Stimulated activated effector memory CD8-positive, alpha-beta T cell treated with anti-CD3 and anti-CD28 coated beads, Interleukin-12 subunit alpha, Interleukin-12 subunit beta, amount 100 ng/mL, for 72 hours (primary cell): ENCODE measurements at places on chromosomes 2 and 18.

DNA sequence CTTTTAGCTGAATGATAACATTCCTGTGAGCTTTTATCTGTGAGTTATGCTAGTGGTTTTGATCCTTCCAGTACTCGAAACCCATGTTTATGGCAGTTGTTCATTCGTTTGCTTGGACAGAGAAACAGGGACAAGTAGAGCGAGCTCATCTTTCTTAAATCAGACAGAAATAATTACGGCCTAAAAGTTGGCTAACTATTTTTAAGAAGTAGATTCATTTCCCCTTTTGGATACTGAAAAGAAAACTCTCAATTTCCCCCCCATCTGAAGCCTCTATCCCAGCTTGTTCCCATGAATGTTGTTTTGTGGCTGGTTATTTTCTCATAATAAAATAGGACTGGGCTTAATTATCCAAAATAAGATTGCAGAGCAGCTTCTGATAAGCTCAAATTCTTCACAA is 67.1 kb downstream of the ANTXR1 start:
- no peak for DNase-seq

GRCh38 chr2:193776988-193777387 is 1582.3 kb upstream of the TMEFF2 start:
- no peak for DNase-seq

DNA sequence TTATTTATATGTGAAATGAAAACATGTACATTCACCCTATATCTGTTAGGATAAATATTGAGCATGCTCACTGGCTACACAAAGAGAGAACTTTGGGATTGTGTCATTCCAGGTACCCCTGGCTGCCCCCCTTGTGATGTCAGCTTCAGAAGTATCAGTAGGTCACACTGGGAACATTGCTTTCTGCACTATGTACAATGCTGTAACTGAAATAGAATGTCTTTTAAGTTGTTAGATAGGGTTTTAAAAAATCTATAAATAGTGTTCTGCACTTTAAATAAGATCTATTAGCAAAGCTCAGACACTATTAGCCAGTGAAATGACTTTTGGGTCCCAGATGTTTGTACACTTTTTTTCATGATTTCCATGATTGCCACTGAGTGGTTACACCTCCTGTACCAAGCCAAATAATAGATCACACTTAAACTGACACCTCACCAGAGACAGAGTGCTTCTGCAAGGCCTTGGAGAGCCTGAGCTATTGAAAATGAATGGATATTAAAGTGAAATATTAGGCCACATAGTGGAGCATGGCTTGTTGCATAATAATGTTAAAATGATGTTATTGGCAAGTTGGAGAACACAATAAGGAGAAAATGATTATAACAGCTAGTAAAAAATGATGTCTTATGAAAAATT is 297.0 kb upstream of the NXPH2 start:
- DNase-seq = no peak

GRCh38 chr2:178392215-178392614 is 58.8 kb downstream of the PRKRA start:
- no peak for DNase-seq

GRCh38 chr2:102418421-102418961 is 4.5 kb upstream of the IL18RAP start:
- no peak for DNase-seq

DNA sequence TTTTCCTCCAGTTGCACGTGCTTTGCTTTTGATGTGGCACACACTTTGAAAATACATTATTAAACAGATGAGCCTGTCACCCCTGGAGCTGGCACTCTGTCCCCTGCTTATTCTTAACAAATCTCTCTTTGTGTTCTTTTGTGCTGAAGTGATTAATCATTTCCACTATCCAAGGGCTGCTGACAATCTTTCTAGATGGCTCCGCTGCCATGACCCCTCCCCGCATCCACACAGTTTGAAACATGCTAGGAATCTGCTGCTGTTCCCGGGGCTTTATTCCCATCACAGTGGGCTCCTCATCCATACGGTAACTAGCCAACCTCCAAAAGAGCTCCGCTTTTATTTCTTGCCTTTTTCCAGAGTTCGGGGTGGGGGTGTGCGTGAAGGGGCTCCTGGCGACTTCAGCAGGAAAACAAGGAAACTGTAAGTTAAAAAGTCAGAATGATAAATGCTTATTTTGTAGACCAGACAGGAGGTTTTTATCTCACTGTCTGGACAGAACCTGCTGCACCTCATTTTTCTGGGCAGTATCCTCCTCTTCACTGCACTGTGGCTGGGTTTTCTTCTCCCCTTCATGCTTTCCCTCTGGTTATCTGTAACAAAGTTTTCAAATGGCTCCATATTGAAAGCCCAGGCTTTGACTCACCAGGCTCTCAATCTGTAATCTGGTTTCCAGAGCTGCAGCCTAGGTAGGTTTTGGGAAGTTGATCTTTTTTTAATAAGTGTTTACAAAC is 319.7 kb downstream of the AFF3 start:
- DNase-seq = no peak

DNA sequence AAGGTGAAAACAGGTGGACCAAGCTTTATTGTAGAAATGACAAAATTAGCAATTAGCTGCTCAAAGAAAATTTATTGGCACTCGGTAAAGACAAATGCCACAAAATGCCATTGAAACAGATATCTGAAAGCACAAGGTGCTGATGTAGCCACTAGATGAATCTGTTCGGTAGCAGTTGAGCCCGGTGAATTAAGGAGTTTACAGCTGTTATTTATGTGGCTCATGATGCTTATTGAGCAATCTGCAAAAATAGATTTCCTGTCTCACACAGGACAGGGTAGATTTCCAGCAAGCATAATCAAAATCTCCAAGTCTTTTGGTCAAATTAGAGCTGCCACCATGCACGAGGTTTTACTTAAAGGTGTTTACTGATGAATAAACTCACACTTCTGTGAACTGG is 182.2 kb downstream of the PPP1R1C start:
- DNase-seq = no peak

DNA sequence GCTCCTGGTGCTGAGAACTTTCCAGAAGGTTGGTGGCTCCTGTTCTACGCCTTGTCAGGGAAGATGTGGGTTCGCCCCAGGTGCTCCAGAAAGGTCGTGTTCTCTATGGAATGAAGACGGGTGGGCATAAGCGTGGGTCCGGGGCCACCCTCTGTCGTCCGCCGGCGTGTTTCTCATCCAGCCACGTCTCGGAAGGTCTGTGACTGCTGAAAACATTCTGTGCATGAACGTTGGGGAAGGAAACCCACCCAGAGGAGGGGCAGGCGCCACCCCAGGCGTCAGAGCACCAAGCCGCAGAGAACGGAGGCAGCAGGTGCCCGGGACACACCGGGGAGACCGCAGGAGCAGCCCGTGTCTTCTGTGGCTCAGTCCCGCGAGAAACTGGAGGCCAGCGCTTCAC is 118.2 kb downstream of the RTP5 start:
- DNase-seq = no peak

GRCh38 chr2:36561237-36561944 is 36.6 kb downstream of the FEZ2 start:
- DNase-seq = no peak

- DNase-seq = no peak
Observed at GRCh38 chr18:33316146-33316587, 124.4 kb downstream of the CCDC178 start.
